ENCODE measurements at places on chromosomes 11 and 22.

DNA sequence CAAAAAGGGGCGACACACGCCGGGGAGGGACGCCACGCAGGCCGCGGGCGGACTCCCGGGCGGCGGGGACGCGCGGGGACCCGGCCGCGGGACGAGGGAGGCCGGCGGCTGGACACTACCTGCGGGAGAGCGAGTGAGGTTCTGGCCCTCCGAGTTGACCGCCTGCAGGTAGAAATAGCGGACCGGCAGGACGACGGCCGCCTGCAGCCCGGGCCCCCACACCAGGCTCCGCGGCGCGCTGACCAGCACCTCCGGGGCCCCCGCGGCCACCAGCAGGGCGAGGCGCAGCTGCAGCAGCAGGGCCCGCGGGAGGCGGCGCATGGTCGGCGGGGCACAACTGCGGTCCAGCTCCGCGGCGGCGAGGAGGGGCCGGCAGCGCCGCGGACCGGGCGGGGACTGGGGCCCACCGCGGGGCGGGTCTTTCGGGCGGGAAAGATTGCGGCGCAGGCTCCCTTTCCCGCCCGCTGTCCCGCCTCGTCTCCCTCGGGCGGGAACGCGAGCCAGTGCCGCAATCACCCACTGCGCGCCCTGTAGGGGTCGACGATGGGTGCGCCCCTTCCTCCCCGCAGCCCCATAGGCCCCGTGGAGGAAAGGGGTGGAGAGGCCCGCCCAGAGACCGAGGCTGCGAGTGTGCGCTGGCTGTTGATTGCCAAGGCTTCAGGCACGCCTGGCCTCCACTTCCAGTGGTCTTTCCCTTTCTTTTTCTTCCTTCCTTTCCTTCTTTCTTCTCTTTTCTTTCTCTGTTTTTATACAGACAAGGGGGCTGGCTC lies at the start of gene POGLUT3:
POGLUT3 (minus strand) TSS at position 339 of the 770 bp plus-strand sequence; CDS start at position 321, 18 bp downstream.
- peak; percentile 36 for DNase-seq

- no peak for DNase-seq
These were observed 9.2 kb downstream of the OR8B4 start for GRCh38 chr11:124415356-124415923.

GRCh38 chr11:114099392-114100178 lies 40.1 kb downstream of the ZBTB16 start:
- no peak for DNase-seq

DNA sequence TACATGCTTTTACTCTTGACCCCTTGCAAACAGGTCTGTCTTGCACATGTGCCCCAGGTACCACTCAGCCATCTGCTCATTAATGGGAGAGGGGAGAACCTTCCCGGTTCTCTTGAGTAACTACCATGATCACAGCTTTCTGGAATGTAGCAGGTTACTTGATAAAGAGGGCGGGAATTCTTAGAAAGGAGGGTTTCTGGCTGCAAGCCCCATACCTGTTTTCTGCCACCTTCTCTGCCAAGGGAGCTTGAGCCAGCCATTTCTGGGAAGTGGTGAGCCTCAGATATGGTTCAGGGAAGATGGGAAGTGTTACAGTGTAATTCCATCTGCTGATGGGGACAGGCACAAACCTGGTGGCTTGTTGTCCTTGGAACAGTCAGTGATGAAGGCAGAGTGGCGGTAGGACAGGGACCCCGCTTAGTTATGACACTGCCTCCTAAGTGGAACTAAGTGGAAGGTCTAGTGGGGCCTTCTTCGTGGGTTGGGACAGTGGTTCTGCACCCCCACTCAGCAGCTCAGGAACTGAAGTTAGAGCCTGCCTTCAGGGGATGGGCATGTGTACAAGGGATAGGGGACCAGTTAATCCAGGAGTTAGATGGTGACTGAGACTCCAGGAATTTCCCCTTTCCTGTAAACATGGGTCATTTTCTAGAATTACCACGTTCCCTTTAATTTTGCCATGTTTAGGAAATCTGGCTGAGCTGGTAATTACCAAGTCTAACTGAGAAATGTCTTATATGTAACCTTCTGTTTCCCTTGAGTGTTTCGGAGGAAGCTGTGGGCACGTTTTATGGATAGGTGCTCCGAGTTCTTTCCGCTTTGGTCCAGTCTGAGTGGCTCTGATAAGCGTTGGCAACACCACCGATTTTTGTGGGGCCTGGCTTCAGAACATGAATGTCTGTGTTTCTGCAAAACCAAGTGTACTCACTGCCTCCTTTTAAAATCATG lies 35.3 kb downstream of the BCR start:
- no peak for DNase-seq

- DNase-seq, result no peak
These were observed 1.3 kb upstream of the PARVG start for GRCh38 chr22:44179196-44179988.

DNA sequence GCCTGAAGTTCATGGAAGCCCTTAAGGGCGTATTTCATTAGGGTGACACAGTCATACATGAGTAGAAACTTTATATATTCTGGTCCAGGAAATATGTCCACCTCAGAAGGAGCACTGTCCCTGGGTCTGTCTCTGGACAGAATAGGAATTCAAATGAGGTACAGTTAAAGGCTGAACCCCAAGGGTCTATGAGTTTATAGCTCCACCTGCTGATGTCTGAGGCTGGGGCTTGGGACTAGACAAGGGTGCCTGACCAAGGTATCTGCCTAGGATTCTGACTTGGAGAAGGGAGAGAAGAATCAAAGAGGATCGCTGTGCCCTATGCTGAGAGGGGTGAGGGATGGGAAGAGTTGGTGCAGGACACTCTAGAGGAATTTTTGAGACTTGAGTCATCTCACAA lies 14.9 kb downstream of the HEPHL1 start:
- no peak for DNase-seq

- DNase-seq, result no peak
These were observed 10.0 kb upstream of the OR5M1 start for GRCh38 chr11:56624661-56625110.

DNA sequence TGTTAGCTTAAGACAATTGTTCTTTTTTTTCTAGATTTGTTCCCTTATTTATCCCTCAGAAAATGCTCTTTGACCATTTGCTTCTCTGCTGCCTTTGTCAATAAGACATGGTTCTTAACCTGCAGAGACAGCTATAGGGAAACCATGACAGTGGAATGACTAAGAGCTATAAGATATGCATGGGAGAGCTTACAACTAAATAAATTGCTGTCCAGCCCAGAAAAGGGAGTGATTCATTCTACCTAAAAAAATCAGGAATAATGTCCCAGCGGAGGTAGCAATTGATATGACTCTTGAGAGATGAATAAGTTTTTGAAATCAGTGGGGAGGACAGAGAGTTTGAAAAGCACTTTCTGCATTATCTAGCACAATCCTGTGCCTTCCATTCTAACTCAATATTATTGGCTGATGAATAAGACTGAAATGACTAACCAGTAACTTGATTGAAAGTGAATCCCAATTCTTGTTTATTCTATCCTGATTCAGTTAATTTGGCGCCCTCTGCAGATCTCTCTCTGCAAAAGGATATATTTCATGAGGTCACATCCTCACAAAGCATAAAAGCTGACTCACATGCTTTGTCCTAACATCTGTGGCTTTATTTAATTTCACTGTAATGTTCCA lies 680.5 kb upstream of the API5 start:
- no peak for DNase-seq

Measured in activated CD4-positive, alpha-beta T cell treated with anti-CD3 and anti-CD28 coated beads, Interleukin-2, amount 50 U/mL, for 1 hour (primary cell).